ENCODE measurements at places on chromosomes 3 and 15.

DNA sequence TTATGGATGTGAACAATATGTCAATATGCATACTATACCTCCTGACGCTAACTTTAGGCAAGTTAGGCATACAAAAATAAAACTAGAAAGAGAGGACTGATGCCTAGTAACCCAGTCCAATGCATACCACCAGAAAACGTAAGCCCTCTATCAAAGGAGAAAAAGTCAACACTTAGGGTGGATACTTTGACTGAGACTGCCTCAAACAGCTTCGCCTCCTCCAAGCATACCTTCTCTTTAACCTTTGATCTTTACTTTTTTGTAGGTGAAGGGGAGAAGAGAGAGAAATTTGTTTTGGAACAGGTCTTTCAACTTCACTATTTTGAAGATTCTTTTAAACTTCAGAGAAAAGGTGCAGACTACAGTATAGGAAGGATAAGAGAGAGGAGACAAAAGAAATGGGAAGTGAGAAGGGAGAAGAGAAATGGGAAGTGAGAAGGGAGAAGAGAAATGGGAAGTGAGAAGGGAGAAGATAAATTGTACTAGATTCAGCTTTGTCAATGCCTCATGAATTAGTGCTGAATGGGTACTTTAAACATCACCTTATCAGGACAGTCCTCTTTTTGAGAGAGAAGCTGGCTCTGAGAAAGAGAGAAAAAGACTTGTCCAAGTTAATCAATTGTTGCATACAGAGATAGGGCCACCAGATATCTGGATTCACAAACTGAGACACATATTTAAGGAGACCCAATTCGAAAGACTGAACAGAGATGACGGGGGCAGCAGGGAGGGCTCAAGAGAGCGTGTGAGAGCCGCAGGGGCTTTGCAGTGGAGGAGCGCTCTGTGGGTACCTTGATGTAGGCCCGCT lies 1.0 kb downstream of the P3H2 start:
- DNase-seq, result no peak

DNA sequence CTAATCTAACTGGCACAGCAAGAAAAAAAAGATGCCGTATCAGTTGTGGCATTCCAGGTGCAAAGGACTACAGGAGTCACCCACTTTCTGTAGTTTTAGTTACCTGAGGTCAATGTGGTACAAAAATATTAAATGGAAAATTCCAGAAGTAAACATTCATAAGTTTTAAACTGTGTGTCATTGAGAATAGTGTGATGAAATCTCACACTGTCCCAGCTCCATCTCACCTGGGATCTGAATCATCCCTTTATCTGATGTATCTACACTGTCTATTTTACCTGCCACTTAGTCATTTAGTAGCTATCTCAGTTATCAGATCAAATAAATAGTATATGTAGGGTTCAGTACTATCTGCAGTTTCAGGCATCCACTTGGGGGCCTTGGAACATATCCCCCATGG lies 26.7 kb downstream of the GBE1 start:
- no peak for DNase-seq

- DNase-seq, result no peak
These were observed 12.2 kb upstream of the TBL1XR1 start for GRCh38 chr3:177209509-177209908.

DNA sequence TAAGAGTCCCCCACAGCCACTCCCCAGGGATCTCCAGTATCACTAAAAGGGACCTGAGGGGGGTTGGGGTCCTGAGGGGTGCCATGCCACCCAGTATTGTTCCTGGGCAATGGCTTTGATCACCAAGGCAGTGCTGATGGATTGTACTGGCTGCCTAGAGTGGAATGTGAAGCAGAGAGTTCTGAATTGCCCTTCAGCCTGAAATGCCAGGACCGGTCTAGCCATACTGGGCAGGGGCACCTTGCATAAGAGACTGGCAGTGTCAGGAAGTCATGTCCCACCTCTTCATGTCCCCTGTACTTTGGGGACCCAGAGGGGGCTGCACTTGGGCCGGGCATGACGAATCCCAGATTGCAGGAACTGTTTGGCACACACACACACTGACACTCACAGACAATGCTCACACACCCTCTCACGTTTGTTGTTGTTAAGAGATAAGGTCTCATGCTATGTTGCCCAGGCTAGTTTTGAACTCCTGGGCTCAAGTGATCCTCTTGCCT lies 4.5 kb upstream of the TKT start:
- DNase-seq, result no peak

- DNase-seq, result no peak
These were observed 27.5 kb upstream of the CORO2B start for GRCh38 chr15:68551296-68551635.

- peak; percentile 73 for DNase-seq
These were observed at the start of gene ARMC8 for GRCh38 chr3:138187296-138188012. TSS of gene ARMC8 (plus strand) at chr3:138187301. CDS start at chr3:138187555, 254 bp downstream.

DNA sequence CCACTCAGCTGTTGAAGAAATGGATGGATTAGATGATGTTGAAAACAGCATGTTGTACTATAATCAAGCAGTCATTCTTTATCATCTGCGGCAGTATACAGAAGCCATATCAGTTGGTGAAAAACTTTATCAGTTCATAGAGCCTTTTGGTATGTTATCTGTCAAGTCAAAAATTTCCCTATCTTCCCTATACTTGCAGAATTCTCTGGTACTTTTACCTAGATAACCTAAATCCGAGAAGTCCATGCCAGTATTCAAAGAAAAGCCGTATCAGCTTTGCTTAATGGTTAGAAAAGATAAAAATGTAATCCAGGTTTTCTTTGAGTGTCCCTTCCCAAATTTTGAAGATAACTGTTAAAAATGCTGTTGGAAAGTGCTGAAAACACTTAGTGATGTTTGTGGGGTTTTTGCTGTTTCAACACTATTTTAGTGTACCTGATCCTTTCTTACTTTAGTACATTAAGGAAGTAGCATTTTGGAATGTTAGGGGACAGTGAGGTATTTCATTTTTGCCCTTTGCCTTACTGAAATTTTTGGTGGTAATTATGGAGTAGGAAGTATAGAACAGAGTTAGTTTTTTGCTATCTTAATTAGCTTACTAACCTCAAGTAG lies 23.8 kb downstream of the CNOT10 start:
- no peak for DNase-seq

GRCh38 chr15:88089024-88089620 lies 167.4 kb downstream of the NTRK3 start:
- DNase-seq, result no peak

- no peak for DNase-seq
These were observed 103.7 kb downstream of the CMSS1 start for GRCh38 chr3:99921377-99921695.

DNA sequence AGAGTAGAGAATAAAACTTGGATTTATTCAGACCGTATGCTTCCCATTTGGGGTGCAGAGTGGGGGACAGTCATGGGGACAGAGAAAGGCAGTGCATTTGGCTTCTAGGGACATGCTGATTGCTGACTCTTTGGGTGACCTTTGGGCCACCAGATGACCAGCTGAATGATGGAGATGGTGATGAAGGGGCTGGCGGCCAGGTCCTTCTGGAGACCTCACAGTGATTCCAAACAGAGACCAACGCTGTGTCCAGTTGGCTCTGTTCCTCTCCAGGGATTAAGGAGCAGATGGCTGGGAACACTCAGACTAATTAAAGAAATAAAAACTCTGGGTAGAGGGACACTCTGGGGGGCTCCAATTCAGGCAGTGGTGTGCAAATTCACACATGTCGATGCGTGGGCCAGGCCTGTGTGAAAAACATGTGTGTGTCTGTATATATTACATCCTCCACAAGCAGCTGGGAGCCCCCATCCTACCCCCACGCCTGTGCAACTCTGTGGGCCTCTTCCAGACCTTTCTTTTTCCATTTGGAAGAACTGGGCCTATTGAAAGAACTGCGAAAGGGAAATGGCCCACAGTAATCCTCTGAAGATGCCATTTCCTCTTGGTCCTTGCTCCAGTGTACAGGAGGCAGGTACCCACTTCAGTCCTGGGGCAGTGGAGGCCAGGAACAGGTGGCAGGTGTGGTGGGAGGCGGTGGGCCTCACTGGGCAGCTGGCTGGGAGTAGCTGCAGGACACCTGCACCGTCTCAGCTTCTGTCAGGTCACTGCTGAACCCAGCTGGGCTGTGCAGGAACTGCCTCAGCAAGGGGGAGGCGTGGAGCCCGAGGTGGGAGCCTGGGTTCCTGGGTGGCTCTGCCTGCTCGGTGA lies 8.9 kb downstream of the XIRP1 start:
- peak; percentile 31 for DNase-seq

- no peak for DNase-seq
These were observed 156.3 kb downstream of the LPP start for GRCh38 chr3:188310270-188310710.

DNA sequence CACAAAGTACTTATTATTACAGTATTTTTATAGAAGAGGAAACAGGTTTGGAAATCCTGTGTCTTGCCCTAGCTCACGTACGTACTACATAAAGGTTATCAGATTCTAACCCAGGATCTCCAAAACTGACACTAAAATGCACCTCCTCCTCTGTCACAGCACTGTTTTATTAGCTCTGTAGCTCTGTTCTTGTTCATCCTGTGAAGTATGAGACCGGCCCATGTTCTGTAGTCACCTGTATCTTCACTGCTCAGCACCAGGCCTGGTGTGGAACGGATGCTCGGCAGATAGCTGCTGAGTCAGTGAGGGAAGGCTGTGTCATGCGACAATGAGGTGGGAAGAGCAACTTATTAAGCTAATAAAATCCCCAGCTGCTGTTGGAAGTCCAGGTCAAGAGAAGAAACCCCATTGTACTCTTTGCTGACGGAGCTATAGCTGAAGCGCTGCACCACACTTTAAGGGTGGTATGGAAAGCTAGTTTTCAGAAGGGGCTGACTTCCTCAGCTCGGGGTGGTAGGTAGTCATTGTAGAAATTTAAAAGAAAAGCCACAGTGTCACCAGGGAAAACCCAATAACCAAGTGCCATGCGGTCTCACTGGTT lies 22.8 kb downstream of the BCL2A1 start:
- DNase-seq, result no peak

GRCh38 chr15:52031556-52031955 lies 12.5 kb downstream of the MAPK6 start:
- DNase-seq, result no peak
